Hippocampal formation (tissue), 2 donors: ENCODE measurements at places on chromosomes 7 and 10.

DNA sequence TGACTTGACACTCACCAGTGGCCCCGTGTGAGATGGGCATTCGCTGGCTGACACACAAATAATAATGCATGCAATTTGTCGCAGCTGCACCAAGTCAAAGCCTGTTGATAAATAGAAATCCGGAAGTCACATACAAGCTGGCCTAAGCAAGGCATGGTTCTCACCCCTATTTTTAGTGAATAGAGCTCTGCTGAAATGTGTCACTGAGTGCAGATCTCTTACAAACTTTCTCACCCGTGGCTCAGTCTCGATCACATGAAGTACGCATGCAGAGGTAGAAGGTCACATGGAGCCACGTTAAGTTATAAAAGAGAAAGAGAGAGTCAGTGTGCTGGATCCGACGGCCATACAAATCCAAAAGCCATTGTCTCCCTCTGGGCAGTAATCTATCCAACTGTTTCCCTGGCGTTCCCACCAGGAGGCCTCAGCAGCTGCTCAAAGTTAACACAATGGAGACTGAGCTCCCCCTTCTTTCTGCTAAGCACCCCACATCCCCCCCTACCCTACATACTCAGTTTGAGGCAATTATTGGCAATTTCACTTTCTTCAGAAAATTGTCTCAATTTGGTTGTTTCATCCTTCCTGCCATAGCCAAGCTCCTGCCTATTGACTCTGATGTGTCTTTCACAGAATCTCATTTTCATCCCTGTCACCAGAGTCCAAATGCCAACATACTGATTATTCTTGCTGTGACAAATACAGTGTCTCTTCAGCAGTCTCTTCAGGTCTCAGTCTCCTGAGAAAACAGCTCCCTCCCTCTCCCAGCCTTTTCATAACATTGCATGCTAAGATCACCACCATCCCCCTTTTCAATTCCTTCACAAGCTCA lies 473.3 kb upstream of the NRP1 start:
- no peak for DNase-seq

DNA sequence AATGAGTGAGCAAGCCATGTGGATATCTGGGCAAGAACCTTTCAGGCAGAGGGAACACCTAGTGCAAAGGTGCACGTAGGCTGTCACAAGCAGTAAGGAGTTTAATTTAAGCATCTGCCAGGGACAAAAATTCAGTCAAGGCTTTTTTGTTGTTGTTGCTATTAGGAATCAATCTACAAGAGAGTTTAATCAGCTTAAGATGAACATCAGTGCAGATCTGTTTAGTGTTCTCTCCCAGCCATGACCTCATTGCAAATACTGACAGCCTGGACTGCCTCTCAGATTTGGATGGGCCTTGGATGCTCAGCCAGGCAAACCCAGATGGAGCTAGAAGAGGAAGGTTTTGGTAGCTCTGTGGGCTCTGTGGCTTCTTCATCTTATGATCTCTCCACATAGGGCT lies 3.3 kb upstream of the GLCCI1 start:
- no peak for DNase-seq

DNA sequence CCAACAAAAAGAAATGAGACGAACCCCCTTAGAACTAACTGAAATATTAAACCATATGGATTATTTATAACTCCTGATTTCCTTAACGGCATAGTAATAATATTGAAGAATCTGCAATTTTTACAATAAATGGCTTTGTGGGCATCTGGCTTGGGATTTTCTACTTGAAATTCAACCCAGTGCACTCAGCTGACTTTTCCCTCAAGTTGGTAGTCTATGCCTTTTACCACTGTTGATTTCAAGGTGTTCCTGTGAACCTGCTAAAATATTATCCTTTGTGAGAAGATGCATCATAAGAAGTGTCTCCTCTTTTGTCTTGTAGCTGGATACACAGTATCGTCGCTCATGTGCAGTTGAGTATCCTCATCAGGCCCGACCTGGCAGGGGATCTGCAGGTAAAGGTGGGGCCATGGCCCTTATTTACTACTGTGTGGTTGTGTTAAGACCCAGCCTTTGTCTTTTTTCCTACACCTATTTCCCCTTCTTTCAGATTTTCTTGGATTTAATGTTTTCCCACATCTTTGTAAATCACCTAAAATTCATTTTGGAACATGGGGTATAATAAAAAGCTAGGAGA lies 8.0 kb downstream of the DNAJC9 start:
- no peak for DNase-seq

GRCh38 chr10:10792681-10793080 lies 225.0 kb upstream of the CELF2 start:
- no peak for DNase-seq

GRCh38 chr7:87253589-87254087 lies 34.1 kb upstream of the TMEM243 start:
- DNase-seq, result no peak

- DNase-seq, result no peak
Measured at GRCh38 chr7:133837224-133837623, 289.9 kb upstream of the LRGUK start.

GRCh38 chr10:100864036-100864885 lies 48.5 kb upstream of the SLF2 start:
- DNase-seq, result no peak

GRCh38 chr10:131519723-131520605 lies 208.4 kb upstream of the TCERG1L start:
- no peak for DNase-seq

GRCh38 chr7:71457846-71458590 lies 326.1 kb downstream of the GALNT17 start:
- DNase-seq, result no peak

GRCh38 chr7:25847336-25848070 lies 304.5 kb upstream of the NFE2L3 start:
- DNase-seq, result no peak
